ENCODE measurements at places on chromosomes 2 and 18.

GRCh38 chr2:74146929-74147726 lies 584 bp downstream of the BOLA3 start:
- peak; percentile 25 for DNase-seq

DNA sequence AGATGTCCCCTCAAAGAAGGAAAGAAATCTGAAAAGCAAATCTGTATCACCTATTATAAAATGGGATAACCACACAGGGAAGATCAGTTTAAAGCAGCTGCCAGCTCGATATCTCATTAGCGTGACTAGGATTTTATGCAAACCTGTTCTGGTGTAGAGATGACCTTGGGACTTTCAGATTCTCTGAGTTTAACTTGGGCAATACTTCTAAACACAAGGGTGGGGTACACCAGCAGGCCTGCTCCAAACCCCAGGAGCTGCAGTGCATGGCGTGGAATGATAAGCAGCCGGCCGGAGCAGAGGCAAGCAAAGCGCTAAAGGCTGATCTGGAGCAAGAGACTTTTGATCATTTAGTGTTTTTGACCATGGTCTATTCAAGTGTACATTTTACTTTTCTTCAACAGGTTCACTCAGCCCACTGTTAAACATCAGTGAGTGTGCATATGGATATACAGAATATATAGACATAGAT lies 4.7 kb downstream of the SERTAD2 start:
- DNase-seq, result no peak

DNA sequence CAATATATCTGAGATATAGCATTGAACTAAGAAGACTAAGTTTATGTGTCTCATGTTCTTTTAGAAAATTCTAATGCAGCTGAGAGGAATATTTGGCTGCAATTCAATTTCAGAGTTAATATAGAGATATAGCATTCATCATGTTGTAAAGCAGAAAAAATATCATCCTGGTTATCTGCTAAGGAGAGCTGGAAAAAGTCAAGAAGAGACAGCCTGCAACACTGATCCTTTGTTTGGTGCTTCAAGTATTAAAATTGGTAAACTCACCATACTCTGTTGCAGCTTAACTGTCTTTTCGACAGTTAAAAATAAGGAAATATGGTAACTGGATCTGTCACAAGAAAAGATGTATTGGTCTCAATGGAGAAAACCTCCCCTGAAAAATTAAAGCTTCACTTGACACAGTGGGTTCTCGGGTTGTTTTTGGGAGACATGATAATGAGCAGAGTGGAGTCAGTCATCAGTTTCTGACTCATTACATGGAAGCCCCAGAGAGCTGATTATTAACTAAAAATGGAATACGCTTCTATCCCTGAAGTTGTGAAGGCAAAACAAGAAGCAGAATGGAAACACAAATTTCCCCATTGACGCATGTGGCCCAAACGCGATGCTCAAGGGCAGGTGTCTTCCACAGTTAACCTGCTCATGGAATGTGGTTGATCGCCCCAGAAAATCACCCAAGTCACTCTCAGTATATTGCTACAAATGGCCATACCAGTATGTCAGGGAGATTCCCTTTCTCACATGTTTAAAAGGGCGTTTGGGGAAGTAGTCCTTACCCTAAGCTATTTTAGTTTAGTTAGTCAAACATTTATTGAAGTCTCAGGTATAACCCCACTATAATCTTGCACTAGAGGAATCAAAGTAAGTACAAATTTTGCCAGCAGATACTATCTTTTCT lies 8.2 kb downstream of the BCL2 start:
- DNase-seq, result peak; percentile 56

GRCh38 chr2:109254174-109254904 lies 125.3 kb downstream of the SH3RF3 start:
- peak; percentile 34 for DNase-seq

GRCh38 chr2:101496279-101496678 lies 21.4 kb upstream of the RFX8 start:
- DNase-seq, result no peak
